Neural crest cell (in vitro differentiated cells): ENCODE measurements at places on chromosomes 1 and 21.

DNA sequence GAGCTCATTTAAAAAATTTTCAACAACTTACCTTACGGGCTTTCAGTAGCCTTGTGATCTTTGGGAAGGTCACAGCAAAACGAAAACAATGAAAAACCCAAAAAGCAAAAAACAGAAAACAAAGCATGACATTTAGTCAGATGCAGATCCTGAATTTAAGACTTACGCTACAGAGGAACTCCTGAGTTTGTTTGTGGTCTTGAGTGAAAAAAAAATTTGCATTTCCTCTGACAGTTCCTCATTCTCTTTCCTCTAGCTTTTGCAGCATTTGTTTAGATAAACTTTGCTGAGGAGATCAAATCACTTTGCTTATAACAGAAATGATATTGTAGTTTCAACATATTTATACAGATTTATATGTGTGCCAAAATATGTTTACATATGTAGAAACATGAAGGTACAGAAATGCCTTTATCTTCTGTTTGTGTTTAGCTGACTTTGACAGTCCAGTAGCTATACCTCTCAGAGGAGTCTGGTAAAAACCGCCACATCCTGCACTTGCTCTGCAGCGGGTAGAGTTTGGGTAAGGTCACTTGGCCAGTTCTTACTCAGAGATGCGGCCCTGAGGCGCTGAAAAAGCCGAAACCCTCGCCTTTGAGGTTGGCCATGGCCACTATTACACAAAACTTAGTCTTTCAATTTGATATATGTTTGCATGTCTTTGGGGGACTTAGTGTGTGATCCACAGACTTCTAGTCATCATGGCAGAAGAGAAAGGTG, 142.5 kb downstream of the TNR start:
- no peak for DNase-seq

- no peak for DNase-seq
Observed at GRCh38 chr1:67956116-67956515, 94.3 kb downstream of the DIRAS3 start.

- no peak for DNase-seq
Observed at GRCh38 chr1:184940226-184940625, 34.1 kb downstream of the NIBAN1 start.

- no peak for DNase-seq
Observed at GRCh38 chr21:45515241-45516061, 26.8 kb downstream of the SLC19A1 start.

GRCh38 chr1:116874733-116875249, 34.9 kb upstream of the PTGFRN start:
- DNase-seq = no peak

- DNase-seq = no peak
Observed at GRCh38 chr1:202987922-202988583, 19.1 kb upstream of the TMEM183A start.

DNA sequence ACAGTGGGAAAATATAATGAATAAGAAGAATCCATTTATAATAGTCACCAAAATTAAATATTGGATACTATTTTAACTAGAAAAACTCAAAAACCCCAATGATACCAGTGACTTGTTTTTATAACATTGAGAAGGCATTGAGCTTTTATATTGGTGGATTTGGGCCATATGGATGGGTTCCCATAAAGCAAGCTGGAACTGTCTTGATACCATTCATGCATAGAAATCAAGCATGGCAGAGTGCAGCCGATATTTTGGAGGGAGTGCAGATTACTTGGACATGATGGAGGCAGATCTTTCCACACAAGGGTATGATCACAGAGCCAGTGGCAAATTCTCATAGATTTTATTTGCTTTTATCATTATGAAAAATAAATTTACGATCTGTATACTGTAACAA, 3.8 kb upstream of the RWDD3 start:
- no peak for DNase-seq

DNA sequence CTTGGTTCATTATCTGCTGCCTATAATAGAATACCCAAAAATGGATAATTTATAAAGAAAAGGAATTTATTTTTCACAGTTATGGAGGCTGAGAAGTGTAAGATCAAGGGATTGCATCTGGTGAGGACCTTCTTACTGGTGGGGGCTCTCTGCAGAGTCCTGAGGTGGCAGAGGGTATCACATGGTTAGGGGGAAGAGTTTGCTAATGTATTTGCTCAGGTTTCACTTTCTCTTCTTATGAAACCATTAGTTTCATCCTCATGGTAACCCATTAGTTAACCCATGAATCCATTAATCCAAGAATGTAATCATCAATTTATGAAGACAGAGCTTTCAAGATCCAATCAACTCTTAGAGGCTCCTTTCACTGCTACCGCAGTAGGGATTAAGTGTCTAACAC, 120.6 kb downstream of the DNM3 start:
- DNase-seq = no peak

- no peak for DNase-seq
Observed at GRCh38 chr21:39317134-39318090, 4.0 kb upstream of the BRWD1 start.
